Myocyte (in vitro differentiated cells): ENCODE measurements at places on chromosomes 11 and 22. TPM values are rescaled to one million over a fixed set of nuclear protein-coding genes. Genes with fewer than 3 reads are reported as not detected.

The TTC12 gene
- 4.3 and 6.3 TPM in 2 replicates for total RNA-seq

The TTC36 gene
- total RNA-seq = 1.7 and 3.8 TPM in 2 replicates

The GAS2 gene
- total RNA-seq = 0.83 and 2.1 TPM in 2 replicates

The MISFA gene
- total RNA-seq = 1.0 and 4.8 TPM in 2 replicates

The MMP1 gene
- 0.10 and 0.94 TPM in 2 replicates for total RNA-seq

The OR8D1 gene
- total RNA-seq = not detected in 2 replicates

GRCh38 chr11:66815646-66816045 is 27.6 kb upstream of the RCE1 start:
- DNase-seq = no peak

- no peak for DNase-seq
Observed at GRCh38 chr11:59358595-59358994, at the start of gene OR5AN1. OR5AN1 (plus strand) TSS chr11:59358895; CDS start chr11:59364459, 5,564 bp downstream.

DNA sequence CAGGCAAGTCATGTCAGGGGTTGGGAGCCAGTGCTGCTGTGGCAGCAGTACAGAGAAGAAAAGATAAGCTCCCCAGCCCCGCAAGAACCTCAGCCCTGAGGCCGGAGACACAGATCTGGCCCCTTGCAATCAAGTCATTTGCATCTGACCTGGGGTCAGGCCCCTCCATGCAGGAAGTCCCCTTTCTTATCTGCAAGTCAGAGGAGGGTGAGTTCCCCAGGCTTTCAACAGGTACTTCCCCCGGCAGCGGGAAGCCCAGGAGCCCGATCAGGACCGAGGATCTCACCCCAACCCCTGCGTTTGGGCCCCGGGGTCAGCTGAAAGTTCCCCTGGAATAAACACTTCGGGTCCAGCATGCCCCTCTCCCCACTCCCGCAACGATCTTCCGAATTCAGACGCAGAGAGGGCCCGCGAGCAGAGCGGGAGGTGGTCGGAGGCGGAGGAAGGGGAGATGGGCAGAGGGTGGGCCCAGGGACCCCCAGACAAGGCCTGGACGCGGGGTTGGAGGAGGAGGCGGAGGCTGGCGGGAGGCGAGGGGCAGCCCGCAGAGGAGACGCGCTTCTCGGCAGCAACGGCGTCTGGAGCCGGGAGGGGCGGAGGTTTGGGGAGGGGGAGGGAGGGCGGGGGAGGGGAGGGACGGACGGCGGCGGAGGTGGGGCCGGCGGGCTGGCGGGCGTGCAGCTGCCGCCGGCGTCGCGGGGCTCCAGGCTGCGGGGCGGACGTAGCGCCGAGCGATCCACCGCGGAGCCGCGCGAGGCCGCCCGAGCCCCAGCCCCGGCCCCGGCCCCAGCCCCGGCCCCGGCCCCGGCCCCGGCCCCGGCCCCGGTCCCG is at the start of gene TSPAN18:
Gene TSPAN18, plus strand, starts transcription at position 680 of the 831 bp plus-strand sequence. CDS start 179,455 bp downstream, outside the sequence.
- DNase-seq = no peak

- no peak for DNase-seq
Observed at GRCh38 chr22:20926243-20926642, 9.0 kb downstream of the CRKL start.

DNA sequence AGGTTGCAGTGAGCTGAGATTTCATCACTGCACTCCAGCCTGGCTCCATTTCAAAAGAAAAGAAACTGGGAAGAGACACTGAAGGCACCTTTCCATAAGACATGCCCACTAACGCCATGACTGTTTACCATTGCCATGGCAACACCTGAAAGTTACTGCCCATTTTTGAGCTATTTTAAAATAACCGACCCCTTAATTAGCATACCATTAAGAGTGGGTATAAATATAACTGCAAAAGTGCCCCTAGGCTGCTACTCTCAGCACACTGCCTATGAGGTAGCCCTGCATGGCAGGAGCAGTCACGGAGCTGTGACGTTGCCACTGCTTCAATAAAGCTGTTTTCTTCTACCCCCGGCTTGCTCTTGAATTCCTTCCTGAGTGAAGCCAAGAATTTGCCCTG is 9.9 kb upstream of the RNASEH2C start:
- no peak for DNase-seq

- DNase-seq = peak; percentile 76
Observed at GRCh38 chr11:67351275-67352005, 1.9 kb downstream of the POLD4 start.

DNA sequence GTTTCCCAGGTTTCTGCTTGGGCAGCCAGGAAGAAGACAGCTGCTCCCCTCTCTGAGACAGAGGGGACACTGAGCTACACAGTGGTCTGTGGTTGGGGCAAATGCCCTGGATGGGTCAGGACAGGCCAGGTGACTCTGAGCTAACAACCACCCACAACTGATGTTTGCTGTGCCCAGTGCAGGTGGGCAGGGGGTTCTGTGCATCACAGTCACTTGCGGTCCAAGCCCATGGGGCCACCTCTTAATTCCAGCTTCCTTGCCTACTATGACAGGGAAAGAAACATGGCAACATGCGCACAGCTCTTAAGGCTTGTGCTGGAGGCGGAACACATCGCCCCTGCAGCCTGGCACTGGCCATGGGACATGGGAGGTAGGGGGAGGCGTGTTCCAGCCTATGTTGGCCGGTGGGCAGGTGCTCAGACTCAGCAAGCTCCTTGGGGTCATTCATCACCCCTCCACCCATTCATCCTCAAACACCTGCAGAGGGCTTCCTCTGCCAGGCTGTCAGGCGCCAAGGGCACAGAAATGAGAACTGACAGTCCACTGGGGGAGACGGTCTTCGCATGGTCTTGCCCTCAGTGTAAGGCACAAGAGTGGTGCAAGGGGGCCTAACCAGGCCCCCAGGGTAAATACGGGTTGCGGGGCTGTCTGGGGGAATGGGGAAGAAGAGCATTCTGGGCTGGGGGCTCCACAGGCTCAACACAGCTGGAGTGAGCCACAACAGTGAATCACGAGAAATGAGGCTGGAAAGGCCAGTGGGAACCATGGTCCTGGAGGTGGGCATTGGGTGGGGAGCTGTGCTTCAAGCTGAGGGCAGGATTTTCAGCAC is 55.6 kb downstream of the ARFGAP3 start:
- no peak for DNase-seq

DNA sequence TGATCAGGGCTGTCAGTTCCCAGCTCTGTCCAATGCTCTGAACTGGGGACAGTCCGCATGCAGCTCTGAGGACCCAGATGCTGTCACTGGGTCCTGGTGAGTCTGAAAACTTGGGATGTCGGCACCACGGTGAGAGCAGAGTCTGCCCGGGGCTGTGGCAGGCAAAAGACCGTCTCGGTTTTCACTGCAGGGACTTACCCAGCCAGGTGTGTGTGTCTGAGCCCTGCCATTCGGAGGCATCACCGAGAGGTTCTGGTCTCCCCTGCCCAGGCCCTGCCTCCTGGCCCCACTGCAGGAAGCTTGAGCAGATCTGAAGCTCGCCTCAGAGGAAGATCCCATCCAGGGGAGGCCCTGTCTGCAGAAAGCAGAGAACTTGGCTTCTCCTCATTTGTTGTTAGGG is 5.2 kb downstream of the TP53AIP1 start:
- DNase-seq = no peak

DNA sequence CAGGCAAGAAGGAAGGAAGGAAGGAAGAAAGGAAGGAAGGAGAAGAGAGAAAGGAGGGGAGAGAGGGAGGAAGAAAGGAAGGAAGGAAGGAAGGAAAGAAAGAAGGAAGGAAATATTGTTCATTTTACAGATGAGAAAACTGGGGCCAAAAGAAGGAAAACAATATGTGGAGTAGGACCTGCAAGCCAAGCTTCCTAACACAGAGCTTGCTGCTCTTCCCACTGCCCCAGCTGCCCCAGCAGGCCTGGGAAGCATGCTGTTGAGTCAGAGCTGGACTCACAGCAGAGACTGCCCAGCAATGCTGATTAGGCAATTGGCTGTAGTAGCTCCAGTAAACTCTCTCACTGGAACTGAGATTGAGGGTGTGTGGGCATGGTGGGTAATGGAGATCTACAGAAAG is 42.6 kb upstream of the SMCO4 start:
- DNase-seq = peak; percentile 73

GRCh38 chr11:12640926-12641849 is 33.0 kb upstream of the TEAD1 start:
- DNase-seq = no peak

GRCh38 chr11:129018991-129019390 is 76.3 kb upstream of the TP53AIP1 start:
- no peak for DNase-seq

DNA sequence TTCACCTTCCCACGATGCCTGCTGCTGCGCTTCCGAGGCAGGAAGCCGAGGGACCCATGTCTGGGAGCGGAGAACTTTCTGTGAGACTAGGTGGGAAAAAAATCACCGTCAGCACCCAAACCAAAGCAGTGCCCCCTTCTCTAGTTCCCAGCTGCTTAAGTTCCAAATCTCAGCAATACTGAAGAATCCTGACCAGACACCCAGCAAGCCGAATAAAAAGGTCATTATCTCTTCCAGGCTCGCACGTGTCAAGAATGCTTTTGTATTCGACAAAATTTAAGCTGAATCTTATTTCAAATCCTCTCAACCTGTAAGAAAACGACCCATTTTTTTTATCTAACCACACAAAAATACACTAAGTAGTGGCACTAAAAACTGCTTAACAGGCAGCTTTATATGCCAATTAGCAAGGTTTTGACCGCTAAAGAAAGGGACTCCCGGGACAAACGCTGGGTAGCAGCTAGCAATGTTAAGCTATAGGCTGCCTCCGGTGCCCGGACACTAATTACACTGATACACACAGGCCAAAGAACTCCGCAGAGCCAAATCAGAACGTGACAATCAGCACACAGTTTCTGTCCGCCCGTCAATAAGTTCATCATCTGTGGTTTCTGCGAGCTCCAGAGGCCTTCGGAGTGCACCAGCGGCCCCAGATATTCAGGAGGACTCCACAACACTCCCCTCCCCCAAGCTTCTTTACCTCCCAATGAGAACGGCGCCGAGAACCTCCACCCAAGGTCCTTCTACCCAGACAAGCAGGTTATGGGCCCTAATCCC is 728 bp downstream of the RPL3 start:
- DNase-seq = peak; percentile 64

GRCh38 chr11:111635706-111636045 is 33.4 kb downstream of the SIK2 start:
- DNase-seq = peak; percentile 75

DNA sequence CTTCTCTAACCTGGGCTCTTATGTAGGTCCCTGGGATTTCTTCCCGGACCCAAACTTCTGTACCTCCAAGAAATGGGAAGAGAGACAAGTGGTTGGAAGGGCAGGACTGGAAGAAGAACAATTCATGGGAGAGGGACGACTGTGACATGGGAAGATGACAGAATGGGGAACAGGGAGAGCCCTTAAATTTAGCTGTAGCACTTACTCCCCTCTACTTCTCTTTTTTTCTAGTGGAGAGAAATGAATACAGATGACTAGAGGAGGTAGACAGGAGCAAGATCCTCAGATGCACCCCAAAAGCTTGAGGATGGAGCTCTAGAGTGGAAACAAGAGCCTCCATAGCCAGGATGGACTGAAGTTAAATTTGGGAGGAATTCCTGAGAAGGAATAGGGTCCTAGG is 2.3 kb downstream of the RHOG start:
- no peak for DNase-seq

- no peak for DNase-seq
Observed at GRCh38 chr11:116388146-116388545, 384.6 kb downstream of the BUD13 start.

- DNase-seq = peak; percentile 92
Observed at GRCh38 chr22:32880893-32881596, 79.5 kb downstream of the TIMP3 start.

- peak; percentile 32 for DNase-seq
Observed at GRCh38 chr11:66081505-66081904, 11.4 kb downstream of the PACS1 start.

GRCh38 chr11:131671734-131672133 is 301.3 kb downstream of the NTM start:
- no peak for DNase-seq

DNA sequence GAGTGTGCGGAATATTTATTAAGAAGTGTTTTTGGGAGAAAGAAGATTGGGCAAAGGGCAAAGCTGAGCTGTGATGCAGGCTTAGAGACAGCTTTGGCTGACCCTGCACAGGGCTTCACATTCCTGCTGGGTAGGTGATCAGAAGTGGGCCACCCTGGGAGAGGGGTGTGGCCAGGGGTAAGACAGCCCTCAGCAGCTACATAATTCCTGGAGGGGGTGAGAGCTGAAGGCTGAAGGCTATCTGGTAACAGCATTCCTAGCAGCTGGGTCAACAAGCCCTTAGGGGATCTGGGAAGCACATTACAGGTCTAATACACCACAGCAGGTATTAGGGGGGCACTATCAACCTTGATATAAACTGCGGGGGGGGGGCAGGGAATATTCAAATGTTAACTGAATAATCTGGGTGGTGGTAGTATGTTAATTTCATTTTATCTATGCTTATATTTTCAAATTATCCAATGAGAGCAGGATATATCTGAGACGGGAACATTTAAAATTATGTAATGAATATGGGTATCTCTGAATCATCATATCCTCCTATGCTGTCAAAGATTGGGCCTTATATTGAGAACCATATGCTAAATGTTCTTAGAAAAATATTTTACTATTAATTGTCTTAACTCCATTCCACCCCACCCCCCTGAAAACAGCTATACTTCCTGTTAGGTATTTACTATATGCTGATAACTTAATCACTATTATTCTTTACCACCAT is 5.9 kb downstream of the OOSP1 start:
- no peak for DNase-seq

GRCh38 chr11:16946477-16947282 is 67.5 kb downstream of the PLEKHA7 start:
- no peak for DNase-seq

DNA sequence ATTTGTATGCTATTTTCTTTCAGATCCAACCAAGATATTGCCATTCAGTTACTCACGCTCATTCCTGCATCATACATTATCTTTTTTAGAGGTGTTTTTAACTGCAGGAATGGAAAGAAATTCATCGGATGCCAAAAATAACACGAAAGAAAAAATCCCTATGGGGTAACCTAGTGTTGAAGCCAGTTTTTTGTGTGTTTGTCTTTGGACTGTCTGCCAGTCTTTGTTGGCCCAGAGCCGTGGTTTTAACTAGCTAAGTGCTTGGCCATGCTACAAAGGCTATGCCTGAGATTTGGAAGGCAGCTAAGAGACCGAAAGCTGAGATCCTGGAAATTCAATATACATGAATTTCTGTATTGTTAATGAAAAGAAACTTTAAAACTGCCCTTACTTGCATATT is 309.8 kb upstream of the CNTN5 start:
- DNase-seq = no peak
